ENCODE measurements at places on chromosomes 12 and 14.

DNA sequence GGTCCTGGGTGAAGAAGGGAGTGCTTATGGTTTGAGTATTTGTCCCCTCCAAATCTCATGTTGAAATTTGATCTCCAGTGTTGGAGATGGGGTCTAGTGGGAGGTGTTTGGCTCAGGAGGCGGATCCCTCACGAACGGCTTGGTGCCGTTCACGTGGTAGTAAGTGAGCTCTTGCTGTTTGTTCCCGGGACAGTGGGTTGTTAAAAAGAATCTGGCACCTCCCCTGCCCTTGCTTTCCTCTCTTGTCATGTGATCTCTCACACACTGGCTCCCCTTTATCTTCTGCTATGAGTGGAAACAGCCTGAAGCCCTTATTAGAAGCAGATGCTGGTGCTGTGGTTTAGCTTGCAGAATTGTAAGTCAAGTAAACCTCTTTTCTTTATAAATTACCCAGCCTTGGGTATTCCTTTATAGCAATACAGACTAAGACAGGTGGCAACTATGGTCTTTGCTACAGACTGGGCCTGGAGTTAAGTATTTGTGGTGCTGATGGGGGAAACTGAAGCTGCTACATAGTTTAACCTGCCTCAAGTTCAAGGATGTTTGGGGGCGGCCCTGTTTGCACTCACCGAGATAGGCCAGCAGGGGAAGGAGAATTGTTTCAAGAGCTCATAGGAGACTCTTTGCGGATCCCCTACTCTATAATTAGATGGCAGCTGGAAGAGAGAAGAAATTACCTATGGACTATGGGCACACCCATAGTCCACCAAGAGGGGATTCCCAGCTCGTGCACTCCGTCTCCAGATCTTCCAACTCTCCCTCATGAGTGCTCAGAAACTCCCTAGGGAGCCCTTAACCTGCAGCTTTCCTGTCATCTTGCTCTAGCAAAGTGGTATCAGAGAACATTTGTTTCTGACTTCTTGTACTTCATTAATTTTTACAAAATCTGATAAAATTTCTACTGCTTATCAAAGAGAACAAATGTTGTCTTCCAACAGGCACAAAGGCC lies 164.6 kb downstream of the SLC15A5 start:
- no peak for DNase-seq

GRCh38 chr12:66011731-66012130 lies 118.8 kb downstream of the LLPH start:
- DNase-seq = no peak

DNA sequence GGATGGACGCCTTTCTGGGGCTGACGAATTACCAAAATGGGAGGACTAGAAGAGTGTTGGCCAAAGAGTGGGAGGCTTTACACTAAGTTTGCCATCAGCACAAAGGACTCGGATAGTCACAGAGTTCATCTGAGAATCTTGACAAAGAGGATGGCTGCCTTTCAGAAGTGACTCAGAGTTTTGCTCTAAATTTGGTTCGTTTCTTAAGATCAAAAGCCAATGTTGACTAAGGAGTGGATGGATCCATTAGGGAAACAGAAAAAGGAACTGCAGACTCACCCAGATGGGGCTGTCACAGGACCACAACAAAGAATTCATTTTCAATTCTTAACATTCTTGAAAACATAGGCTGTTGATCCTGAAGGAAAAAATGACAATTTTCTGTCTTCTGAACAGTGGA lies 81.3 kb upstream of the DUSP6 start:
- no peak for DNase-seq

DNA sequence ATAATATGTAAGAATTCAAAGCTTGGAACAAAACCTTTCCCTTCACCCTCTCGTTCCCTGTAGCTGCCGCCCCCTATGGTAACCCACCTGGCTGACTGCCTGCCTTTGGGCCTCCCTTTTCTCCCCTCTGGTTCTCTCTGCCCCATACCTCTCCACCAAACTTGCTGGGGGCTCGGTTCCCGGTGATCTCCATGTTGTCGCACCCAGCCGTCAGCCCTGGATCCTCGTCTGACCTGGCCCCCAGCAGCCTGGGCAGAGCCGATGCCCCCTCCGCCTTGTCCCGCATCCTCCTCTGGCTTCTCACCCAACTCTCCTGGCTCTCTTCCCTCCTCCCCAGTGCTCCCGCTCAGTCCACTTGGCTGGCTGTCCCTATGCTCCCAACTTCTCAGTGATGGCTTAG lies 4.5 kb downstream of the CYP46A1 start:
- no peak for DNase-seq

All from stimulated activated CD4-positive, alpha-beta T cell treated with anti-CD3 and anti-CD28 coated beads, Interleukin-15, amount 100 ng/mL, for 24 hours (primary cell).